Activated CD8-positive, alpha-beta T cell treated with anti-CD3 and anti-CD28 coated beads for 36 hours (primary cell): ENCODE measurements at places on chromosomes 6 and 20. TPM values are rescaled to one million over a fixed set of nuclear protein-coding genes. Genes with fewer than 3 reads are reported as not detected.

The PSORS1C2 gene
- total RNA-seq = not detected

The BRD2 gene
- total RNA-seq = 235 TPM

The PREX1 gene
- 79.7 TPM for total RNA-seq

The CBLN4 gene
- total RNA-seq = not detected
